Natural killer cell treated with Interleukin-12 subunit alpha and Interleukin-12 subunit beta and Interleukin-15 and Interleukin-18, amount 100 ng/mL, for 72 hours (primary cell): ENCODE measurements at places on chromosomes 12 and 14. TPM values are rescaled to one million over a fixed set of nuclear protein-coding genes. Genes with fewer than 3 reads are reported as not detected.
A peak's percentile ranks its signal among the peaks of the same experiment; 100 is the strongest.

- peak overlapping the region; percentile 78 for H3K27ac ChIP-seq
- DNase-seq, result no peak
- H3K27me3 ChIP-seq, result peaks cover 2% of the 10 kb centered on the region
- H3K4me1 ChIP-seq, result peaks cover 24% of the 10 kb centered on the region
- H3K36me3 ChIP-seq, result peaks cover 13% of the 10 kb centered on the region
These were observed 85.0 kb upstream of the ARID2 start for GRCh38 chr12:45644541-45644940.

DNA sequence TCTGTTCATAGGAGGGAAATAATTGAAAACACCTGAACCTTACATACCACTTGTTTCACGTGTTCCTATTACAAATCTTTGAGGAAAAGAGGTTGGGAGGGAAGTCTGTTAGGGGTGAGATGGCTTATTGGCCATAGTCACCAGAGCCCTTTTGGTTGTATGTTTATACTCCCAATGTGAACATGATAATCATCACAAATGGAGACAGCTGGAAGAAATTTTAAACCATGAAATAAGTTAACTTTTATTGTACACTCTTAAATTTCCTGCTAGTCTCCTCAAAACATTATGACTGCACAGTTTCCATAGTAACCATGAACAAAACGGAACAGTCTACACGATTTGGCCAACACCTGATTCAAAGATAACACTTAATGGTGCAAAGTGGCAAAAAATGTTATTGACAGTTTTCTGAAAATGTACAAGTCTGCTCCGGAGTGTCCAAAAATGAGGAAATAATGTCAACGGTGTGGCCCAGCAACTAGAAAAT, 56.9 kb downstream of the LMNTD1 start:
- H3K4me1 ChIP-seq, result peaks cover 10% of the 10 kb centered on the region
- no peaks in the 10 kb centered on the region for H3K27me3 ChIP-seq
- H3K36me3 ChIP-seq, result no peaks in the 10 kb centered on the region
- H3K27ac ChIP-seq, result no peak overlapping the region
- H3K4me3 ChIP-seq, result peak overlapping the region; percentile 10
- no peak for DNase-seq

DNA sequence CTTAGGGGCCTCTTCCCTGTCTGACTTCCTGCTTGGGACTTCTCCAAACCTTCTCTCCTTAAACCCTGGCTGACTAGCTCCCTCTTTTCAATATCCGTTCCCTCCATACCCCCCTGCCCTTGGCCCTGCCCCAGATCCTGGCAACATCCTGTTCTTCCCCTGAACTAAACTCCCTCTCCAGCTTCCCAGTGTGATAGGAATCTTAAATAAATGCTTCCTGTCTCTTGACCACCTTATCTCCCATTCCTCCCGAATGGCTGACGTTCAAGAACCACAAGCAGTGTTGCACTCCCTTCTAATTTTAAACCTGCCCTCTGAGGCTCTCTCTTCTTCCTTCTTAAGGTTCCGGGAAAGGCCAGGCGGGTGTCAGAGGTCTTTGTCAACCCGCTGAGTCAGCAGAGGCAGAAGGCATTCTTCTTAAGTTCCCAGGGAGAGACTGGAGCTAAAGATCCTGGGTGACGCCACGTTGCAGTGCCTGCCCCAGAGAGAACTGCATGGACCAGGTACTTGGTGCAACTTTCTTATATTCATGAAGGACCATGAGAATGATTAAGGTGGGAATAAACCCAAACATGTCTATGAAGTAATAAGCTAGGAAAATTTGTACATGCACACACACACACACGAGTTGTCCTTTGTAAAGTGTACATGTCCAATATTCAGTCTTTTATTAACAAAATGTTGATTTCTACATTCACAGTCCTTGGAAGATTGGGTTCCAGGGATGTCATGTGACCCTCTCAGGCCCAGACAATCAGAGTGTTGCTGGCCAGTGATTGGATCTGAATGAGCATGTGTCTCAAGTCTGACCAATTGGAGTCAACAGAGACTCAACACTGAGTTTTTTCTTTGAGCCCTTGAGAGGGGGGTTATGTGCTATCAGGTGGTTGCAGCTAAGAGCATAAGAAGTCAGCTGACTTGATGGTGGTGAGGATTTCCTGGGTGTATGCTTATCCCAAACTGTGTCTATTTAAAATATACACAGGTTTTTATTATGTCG, 420.2 kb upstream of the TBX3 start:
- no peaks in the 10 kb centered on the region for H3K27me3 ChIP-seq
- H3K27ac ChIP-seq, result no peak overlapping the region
- H3K4me1 ChIP-seq, result no peaks in the 10 kb centered on the region
- no peak overlapping the region for H3K4me3 ChIP-seq

DNA sequence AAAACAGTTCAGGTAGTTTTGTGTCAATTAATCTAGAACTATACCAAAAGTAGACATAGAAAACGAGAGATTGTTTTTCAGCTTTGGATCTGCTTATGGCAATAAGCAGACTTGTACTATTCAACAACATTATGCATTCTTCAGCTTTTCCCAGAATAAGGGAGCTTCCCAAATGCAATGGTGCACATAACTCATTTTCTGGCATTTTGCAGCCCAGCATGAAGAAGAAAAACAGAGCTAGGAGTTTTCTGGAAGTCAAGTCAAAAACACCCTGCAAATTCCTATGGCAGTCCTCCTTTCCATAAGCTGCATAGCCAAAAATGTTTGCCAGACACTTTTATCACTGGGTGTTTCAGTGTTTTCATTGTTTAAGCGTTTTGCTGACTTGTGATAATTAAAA, 314.7 kb downstream of the NAV3 start:
- DNase-seq, result no peak
- no peaks in the 10 kb centered on the region for H3K27me3 ChIP-seq
- H3K27ac ChIP-seq, result no peak overlapping the region
- no peak overlapping the region for H3K4me3 ChIP-seq

TMEM121 gene
- 4.2 TPM for total RNA-seq

CLEC4E gene
- total RNA-seq, result not detected

GPD1 gene
- 0.36 TPM for total RNA-seq

VPS37B gene
- 42.6 TPM for total RNA-seq
